Stimulated activated CD4-positive, alpha-beta T cell treated with anti-CD3 and anti-CD28 coated beads, Interleukin-4, amount 100 ng/mL, for 48 hours (primary cell): ENCODE measurements at places on chromosomes 12 and 14.
A peak's percentile ranks its signal among the peaks of the same experiment; 100 is the strongest.

- DNase-seq = no peak
Observed at GRCh38 chr12:12099102-12099501, 28.4 kb downstream of the BCL2L14 start.

GRCh38 chr12:122646517-122647217 is 56.5 kb downstream of the HCAR2 start:
- DNase-seq = peak; percentile 55

GRCh38 chr12:59873136-59873535 is 277.3 kb downstream of the SLC16A7 start:
- no peak for DNase-seq

GRCh38 chr12:111413442-111414086 is 7.8 kb downstream of the SH2B3 start:
- DNase-seq = no peak

- no peak for DNase-seq
Observed at GRCh38 chr12:71639341-71639760, 24.3 kb downstream of the ZFC3H1 start.

DNA sequence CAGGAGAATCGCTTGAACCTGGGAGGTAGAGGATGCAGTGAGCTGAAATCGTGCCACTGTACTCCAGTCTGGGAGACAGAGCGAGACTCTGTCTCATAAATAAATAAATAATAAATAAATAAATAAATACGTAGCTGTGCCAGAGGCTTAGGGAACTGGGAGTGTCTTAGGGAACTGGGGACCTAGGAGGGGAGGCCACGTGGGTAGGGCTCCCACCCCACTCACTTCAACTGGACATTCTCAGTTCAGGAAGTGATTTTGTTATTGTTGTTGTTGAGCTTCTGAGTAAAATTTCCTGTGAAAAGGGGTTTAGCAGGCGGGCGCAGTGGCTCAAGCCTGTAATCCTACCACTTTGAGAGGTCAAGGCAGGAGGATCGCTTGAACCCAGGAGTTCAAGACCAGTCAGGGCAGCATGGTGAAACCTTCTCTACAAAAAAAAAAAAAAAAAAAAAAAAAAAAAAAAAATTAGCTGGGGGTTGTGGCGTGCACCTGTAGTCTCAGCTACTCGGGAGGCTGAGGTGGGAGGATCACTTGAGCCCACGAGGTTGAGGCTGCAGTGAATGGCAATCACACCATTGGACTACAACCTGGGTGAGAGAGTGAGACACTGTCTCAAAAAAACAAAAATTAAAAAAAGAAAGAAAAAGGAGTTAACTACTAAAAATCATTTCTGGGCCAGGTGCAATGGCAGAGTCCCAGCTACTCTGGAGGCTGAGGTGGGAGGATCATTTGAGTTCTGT is 19.0 kb upstream of the ANKRD9 start:
- DNase-seq = no peak

DNA sequence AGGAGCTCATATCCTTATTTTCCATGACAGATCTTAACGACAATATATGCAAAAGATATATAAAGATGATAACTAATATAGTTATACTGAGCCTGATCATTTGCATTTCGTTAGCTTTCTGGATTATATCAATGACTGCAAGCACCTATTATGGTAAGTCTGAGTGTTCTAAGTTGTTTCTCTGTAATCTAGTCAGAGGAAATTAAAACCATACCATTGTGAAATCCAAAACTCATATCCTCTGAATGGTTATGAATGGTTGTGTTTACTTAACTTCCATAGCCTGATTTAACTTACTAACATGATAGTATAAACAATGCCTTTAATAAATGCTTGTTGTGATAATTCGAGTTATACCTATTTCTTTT is 760 bp downstream of the TMEM19 start:
- DNase-seq = no peak

DNA sequence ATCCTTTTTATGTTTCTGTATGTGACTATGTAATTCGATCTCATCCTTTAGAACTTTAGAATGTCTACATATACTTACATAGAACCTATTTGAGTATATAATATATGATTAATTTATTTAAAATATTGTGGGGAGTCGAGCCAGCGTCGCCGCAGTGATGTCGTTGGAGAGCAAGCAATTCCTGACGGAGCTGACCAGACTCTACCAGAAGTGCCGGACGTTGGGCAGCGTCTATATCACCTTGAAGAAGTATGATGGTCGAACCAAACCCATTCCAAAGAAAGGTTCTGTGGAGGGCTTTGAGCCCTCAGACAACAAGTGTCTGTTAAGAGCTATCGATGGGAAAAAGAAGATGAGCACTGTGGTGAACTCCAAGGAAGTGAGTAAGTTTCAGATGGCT is 6.4 kb upstream of the CD27 start:
- no peak for DNase-seq

- DNase-seq = no peak
Observed at GRCh38 chr12:60194678-60195077, 598.8 kb downstream of the SLC16A7 start.
